ENCODE measurements at places on chromosomes 1 and 21. TPM values are rescaled to one million over a fixed set of nuclear protein-coding genes. Genes with fewer than 3 reads are reported as not detected.

DNA sequence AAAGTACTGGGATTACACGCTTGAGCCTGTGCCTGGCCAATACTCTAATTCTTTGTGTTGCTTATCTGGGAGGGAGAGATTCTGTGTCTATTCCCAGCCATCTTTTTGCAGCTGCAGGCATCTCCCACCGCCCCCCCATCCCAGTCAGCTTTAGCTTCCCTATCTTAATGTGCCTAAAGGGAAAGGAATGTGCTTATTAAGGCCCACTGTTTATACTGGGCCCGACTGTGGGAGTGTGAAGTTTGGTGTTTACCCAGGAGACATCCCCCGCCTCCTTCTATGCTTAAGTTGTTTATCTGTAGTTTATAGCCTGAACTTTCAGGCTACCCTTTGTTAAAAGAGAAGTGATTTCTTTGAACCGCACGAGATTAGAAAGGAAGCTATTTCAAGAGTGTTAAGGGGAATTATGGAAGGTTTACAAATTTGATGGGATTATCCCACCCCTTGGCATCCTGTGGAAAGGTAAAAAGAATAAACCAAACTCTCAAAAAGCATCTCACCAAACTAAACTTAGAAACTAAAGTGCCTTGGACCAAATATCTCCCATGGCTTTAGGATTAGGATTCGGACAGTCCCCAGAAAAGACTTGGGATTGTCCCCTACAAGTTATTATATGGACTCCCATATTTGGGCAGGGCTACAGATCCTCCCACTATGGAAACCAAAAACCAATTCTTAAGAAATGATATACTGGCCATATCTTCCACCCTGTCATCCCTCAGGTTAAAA is 25.5 kb upstream of the ZNF496 start:
- no peak for DNase-seq

GRCh38 chr1:74714429-74715235 is 18.2 kb downstream of the CRYZ start:
- DNase-seq: peak; percentile 27

DNA sequence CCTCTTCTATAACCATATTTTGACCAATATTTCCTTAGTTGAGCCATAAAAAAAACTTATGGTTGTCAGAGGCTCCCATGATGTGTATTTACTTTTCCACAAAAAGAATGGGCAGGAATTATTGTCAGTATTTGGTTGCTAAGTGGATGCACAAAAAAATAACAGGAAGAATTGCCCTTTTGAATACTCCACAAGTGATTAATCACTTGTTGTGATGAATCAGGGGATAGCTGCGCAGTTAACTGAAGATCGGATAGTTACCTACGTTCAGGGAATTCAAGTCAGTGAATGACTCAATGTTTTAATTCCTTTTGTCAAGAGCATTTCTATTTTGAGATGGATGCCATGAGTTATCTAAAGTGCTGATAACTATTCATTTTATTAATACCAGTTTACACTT is 785.2 kb upstream of the B3GALT2 start:
- DNase-seq: no peak

GRCh38 chr1:86201311-86201710 is 44.7 kb upstream of the COL24A1 start:
- no peak for DNase-seq

- no peak for DNase-seq
Measured at GRCh38 chr1:115545096-115545720, 96.6 kb upstream of the VANGL1 start.

DNA sequence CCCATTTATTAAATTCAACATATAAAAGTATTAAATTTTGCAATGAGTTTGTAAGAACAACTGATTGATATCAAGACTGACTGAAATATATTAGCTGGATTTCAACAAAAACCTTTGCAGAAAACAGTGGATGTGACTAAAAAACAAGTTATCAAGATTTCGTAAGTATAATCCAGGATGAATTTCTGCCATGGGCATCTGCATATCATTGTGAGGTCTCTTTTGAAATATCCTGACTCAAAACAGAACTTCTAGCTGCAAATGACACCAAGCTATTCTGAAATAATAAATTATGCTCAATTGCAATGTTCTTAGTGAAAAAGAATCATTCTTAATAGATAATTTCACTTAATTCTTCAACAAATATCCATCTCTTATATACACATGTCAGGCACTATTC is 52.6 kb downstream of the CD34 start:
- DNase-seq: no peak

DNA sequence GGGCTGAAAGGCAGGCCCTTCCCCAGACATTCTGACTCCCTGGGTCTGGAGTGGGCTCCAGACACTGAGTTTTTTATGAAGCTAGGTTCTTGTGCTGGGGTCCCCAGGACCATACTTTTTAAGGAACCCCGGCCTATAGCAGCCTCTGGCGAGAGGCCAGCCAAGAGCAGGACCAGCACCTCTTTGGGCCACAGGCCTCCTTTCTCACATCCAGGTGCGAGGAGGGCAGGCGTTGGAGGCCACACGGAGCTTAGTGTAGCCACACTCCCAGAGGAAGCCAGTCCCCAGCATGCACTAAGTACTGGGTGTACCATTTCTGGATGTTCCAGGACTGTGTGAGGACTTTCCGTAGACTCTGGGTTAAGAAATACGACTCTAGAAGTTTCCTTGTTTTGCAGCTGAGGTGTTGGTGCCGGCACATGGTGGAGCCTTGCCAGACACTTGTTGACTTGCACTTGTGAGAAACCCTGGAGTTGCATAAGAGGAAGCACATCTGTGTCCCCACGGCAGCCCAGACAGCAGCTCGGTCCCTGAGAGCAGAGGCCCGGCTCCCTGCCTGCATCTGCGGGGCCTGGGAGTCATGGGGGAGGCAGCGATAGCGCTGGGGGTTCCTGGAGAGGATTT is 122.2 kb upstream of the VAMP3 start:
- no peak for DNase-seq

DNA sequence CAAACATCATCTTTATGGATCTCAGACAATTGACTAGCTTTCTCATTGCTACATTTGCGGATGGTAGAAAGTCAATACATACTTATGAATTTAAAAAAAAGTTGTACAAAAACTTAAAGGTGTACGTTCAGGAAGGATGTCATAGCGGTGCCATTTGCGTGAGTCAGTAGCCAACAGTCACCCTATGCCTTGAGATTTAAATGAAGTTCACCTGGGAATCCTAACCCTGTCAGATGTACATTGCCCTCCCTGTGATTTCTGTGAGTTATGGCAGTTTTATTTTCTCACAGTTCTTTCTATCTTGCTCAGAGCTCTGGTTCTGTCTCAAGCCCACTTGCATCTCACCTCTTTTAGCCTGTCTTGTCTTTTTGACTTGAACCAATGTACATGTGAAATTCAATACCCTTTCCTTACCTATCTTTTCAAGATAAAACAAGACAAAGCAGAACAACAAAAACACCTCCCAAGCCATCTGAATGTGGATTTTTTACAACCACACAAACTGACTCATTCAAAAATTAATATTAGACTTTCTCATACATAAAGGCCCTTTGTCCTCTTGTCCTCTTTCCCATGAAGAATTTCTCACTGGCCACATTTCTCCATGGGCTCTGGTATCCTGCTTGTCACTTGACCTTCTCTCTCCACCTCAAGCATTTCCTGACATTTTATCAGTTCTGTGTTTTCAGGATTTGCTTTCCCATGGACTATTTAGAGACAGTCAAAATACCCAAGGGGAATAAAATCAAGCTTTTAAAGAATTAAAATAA is 25.3 kb upstream of the ZNF697 start:
- DNase-seq: no peak

DNA sequence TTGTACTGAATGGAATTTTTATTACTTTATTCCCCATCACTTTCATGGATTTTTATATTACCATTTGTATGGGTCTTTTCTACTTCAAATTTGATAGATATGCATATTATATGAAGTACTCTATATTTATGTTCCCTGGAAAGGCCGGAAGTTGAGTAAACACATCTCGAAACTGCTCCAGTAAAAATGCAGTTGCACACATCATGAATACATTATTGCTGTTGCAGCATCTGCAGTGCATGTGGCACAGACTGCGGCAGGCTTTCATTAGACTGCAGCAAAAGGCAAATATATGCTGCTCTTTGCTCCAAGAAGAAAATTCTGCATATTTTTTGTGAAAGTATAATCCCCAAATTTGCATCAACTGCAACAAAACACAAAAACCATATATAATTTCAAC is 48.7 kb upstream of the LRRC7 start:
- no peak for DNase-seq

- peak; percentile 85 for DNase-seq
Measured at GRCh38 chr1:6052543-6053205, 7.0 kb downstream of the KCNAB2 start.

GRCh38 chr1:6288026-6288425 is 27.1 kb upstream of the GPR153 start:
- DNase-seq: no peak

DNA sequence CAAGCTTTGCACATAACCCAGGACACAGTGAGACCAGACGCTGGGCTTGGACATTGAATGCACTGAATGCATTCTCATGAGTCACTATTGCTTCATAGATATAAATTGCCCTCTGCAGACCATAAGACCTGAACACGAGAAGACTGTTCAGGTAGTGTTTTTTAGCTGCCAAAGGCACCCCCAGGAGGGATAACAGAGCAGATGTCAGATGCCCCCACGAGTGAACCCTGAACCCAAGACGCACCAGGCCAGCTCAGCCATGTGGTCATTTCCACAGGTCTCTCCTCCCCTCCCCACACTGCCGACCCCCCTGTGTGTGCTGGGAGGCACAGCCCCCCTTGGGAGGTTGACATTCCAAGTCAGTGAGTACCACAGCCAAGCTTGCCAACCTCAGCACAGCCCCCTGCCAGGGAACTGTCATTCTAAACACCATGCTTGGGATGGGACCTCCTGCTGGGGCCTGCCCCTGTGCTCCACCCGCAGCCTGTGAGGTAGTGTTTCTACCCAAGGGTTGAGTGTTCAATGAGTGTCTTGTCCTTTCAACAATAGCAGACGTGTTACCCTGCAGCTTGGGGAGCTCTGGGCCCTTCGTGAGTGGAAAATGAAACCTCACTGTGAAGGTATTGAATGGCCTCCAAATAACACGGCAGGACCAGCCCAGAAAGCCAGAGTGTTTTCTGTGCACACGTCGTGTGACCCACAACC is 68.2 kb downstream of the PSMG1 start:
- DNase-seq: no peak

DNA sequence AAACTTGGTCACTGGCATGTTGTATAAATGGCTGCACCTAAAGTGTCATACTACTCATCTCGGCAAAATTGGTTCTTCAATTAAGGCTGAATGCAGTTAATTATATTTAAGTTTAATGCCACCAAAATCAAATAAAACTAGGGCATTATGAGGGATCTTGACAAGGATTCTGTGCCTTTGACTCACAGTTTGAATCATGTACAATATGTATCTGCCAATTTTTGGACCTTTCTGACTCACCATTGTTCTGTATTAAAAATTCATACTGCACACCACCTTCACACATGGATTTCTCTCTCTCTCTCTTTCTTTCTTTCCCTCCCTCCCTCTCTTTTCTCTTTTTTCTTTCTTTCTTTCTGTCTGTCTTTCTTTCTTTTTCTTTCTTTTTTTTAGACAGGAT is 14.1 kb upstream of the STXBP3 start:
- DNase-seq: no peak

- no peak for DNase-seq
Measured at GRCh38 chr1:207302618-207303393, 18.7 kb upstream of the CD55 start.

GRCh38 chr1:42937141-42937696 is 21.4 kb downstream of the SLC2A1 start:
- peak; percentile 56 for DNase-seq

DNA sequence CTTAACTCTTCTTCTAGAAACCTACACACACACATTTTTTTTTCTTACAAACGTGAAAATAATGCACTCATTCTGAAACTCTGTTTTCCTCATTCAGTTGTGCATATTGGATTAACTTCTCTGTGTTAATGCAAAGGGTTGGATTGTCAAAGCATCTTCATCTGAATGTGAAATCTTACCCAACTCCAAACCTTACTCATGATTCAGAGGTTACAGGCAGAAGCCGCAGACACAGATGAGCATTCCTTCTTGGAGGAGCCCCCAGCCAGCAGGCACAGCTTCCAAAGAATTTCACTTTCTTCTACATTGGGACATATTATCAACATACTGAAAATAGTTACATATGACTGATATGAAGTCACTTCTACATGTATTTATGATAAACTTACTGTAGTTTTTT is 15.7 kb downstream of the PATJ start:
- no peak for DNase-seq

DNA sequence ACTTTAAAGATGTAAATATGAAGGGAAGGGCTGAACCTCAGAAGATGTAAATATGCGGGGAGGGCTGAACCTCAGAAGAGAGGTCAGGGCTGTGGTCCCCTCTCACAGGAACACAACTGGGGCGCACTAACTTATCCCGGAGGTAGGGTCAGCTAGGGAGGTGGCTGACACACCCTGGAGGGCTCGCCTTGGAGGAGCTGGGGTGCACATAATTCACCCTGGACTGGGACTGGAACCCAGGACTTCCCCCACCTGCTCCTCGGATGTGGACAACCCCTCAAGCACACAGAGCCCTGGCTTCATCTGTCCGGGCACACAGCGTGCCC is 13.9 kb upstream of the TTC39A start:
- no peak for DNase-seq

- no peak for DNase-seq
Measured at GRCh38 chr1:29672416-29673227, 436.3 kb downstream of the PTPRU start.

GRCh38 chr1:29786791-29787732 is 550.7 kb downstream of the PTPRU start:
- peak; percentile 50 for DNase-seq

- DNase-seq: no peak
Measured at GRCh38 chr21:33810766-33811165, 104.8 kb downstream of the ATP5PO start.

GRCh38 chr21:41964171-41964570 is 10.4 kb upstream of the C2CD2 start:
- no peak for DNase-seq

- DNase-seq: peak; percentile 28
Measured at GRCh38 chr1:35173909-35174540, 18.9 kb downstream of the SFPQ start.

- no peak for DNase-seq
Measured at GRCh38 chr1:158810311-158810710, 20.8 kb upstream of the MNDA start.

- no peak for DNase-seq
Measured at GRCh38 chr1:5010236-5010635, 355.8 kb downstream of the AJAP1 start.

DNA sequence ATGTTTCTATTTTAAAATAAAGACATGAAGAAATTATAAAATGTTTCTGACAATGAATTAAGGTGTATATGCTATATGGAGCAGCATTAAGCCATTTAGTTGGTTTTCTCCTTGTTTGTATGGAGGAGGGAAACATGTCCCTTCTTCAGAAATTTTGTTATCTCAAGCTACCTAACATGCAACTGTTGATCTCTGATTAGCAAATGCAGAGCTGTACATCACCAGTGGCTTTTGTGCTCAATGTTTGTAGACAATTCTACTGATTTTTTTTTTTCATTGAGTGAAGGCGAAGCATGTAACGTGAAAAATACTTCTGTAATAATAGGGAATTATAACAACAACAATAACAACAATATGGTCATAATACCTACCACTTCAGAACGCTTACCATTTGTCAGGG is 463.7 kb downstream of the PLPP3 start:
- no peak for DNase-seq

Gene ZBTB7B
- 51.5 TPM for polyA plus RNA-seq

Gene CFAP107
- not detected for polyA plus RNA-seq

Gene RBM11
- not detected for polyA plus RNA-seq

Gene CELA2A
- polyA plus RNA-seq: not detected

Gene KRTAP12-2
- polyA plus RNA-seq: not detected

Gene KLF17
- not detected for polyA plus RNA-seq

Gene C1QB
- polyA plus RNA-seq: 119 TPM

Gene C8A
- 2.4 TPM for polyA plus RNA-seq

Gene CATSPERE
- not detected for polyA plus RNA-seq

Data from small intestine (tissue), 16 donors.